Activated T-helper 1 cell treated with anti-CD3 and anti-CD28 coated beads, Interleukin-12 subunit alpha, Interleukin-12 subunit beta, Interleukin-2, Interleukin-4 antibody, amounts not matched to agents 30 ng/mL and 10 ng/mL and 1 ng/mL, durations not matched to agents 14 hours and 24 hours and 36 hours (primary cell): ENCODE measurements at places on chromosomes 12 and 14.

GRCh38 chr12:119949594-119949993 is 39.4 kb upstream of the BICDL1 start:
- DNase-seq = no peak

DNA sequence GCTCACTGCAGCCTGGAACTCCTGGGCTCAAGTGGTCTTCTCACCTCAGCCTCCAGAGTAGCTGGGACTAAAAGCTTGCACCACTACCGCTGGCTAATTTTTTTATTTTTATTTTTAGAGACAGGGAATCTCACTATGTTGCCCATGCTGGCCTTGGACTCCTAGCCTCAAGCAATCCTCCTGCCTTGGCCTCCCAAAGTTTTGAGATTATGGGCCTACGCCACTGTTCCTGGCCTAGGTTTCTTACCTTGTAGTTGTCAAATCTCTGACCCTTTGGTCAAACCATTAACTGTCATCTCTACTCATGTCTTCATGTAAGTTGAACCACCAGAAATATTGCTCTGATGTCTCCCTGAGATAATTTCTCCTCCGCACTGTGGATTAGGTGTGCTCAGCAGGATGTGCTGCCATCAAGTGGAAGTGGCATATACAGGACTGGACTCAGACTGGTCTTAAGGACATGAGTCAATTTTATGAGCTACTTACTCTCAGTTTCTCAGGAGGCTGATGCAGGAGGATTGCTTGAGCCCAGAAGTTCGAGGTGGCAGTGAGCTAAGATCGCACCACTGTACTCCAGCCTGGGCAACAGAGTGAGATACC is 28.5 kb downstream of the ACTR6 start:
- DNase-seq = no peak

DNA sequence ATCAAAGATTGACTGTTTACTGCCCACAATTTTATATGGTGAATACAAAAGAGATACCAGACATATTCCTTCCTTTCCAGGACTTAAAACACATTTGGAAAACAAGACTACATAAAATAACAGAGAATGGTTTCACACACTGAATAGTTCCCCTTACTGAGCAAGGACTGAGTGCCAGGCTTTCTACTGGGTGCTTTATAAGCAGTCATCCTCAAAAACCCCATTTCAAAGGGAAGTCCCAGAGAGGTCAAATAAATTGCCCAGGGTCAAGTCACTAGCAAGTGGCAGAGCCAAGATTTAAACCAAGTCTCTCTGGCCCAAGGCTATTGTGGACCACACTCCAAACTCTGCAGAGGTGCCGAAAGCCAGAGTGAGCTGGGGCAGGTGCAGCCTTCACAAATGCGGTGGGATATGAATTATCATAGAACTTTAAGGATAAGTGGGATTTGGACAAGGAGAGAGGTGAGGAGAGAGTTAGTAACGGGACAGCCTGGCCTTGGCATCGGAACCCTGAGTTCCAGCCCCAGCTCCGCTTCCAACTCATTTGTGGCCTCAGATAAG is 9.1 kb upstream of the RPAP3 start:
- no peak for DNase-seq

- no peak for DNase-seq
Observed at GRCh38 chr14:92531106-92531873, 17.7 kb downstream of the RIN3 start.

DNA sequence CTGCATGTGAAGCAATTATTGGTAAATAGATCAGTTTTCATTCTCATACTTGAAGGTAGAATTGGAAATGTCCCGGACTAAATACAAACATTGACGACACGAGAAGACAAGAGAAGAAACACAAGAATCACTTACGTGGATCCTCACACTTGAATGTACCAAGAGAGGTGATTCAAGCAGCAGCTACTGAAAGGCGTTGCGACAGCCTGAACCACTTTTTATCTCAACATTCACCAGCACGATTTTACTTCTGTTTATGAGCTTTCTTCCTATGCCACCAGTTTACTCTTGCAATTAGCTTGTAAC is 3.6 kb upstream of the FZD10 start:
- DNase-seq = no peak

DNA sequence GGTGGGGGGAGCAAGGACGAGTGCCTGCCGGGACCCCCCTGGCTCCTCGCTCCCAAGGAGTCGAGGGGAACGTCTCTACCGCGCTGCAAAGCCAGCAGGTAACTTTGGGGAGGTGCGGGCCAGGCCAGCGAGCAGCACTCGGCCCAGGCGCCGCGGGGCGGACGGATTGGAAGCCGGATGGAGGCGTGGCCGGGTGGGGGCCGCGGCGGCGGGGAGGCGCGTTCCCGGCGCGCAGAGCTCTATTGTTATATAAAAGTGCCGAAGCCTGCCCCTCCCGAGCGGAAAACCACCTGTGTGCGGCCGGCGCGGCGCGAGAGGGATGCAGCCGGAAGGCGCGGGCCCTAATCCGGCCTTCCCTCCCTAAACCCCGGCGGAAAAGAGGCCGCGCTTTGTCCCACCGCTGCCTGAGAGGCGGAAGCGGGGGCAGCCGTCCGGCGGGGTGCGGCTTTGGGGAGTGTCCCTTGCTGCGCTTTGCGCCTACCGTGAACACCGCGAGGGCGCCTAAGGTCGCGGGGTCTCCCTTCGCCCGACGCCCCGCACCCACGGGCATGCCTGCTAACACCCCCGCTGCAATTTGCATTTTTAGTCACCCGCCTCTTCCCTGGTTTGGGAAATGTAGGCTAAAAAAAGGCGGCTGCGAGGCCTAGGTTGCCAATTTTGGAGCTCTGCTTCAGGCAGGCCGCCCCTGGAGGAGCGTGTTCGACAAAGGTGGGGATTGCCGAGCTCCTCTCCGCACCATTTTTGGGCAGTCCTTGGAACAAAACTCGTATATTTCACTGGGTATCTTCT is 1.7 kb upstream of the DUSP6 start:
- DNase-seq = peak; percentile 75

GRCh38 chr12:92786045-92786444 is 83.3 kb downstream of the PLEKHG7 start:
- DNase-seq = no peak

DNA sequence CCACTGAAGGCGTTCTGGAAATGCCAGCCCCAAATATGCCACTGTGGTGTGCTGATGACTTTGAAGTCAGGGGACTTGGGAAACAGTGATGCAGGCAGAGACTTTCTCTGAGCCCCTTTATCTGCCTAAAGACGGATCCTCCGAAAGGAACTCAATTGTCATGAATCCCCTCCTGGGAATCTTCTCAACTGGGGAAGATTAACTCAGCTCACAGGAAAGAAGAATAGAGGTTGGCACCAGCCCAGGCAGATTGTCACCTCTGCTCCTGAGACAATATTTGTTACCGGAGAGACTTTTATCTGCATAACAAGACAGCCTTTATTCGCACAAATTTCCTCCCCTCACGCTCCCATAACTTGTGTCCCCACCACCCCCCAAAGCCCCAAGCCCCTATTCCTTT is 414.4 kb downstream of the FUT8 start:
- DNase-seq = no peak

- DNase-seq = no peak
Observed at GRCh38 chr12:68981516-68981915, 48.5 kb upstream of the CPM start.
